ENCODE measurements at places on chromosomes 7 and 10. TPM values are rescaled to one million over a fixed set of nuclear protein-coding genes. Genes with fewer than 3 reads are reported as not detected.
A peak's percentile ranks its signal among the peaks of the same experiment; 100 is the strongest.

C10orf143 gene
- 4.3 TPM for total RNA-seq

- H3K36me3 ChIP-seq, result no peaks in the 10 kb centered on the region
- H3K27me3 ChIP-seq, result no peaks in the 10 kb centered on the region
- no peak overlapping the region for H3K4me3 ChIP-seq
- no peaks in the 10 kb centered on the region for H3K4me1 ChIP-seq
- DNase-seq, result no peak
- H3K27ac ChIP-seq, result no peak overlapping the region
These were observed 314.8 kb downstream of the HPSE2 start for GRCh38 chr10:98920807-98921206.

GRCh38 chr10:72186258-72186981 lies 29.4 kb upstream of the ANAPC16 start:
- H3K27me3 ChIP-seq, result no peaks in the 10 kb centered on the region
- DNase-seq, result no peak
- H3K36me3 ChIP-seq, result peaks cover 6% of the 10 kb centered on the region
- H3K27ac ChIP-seq, result no peak overlapping the region
- H3K4me1 ChIP-seq, result no peaks in the 10 kb centered on the region

DNA sequence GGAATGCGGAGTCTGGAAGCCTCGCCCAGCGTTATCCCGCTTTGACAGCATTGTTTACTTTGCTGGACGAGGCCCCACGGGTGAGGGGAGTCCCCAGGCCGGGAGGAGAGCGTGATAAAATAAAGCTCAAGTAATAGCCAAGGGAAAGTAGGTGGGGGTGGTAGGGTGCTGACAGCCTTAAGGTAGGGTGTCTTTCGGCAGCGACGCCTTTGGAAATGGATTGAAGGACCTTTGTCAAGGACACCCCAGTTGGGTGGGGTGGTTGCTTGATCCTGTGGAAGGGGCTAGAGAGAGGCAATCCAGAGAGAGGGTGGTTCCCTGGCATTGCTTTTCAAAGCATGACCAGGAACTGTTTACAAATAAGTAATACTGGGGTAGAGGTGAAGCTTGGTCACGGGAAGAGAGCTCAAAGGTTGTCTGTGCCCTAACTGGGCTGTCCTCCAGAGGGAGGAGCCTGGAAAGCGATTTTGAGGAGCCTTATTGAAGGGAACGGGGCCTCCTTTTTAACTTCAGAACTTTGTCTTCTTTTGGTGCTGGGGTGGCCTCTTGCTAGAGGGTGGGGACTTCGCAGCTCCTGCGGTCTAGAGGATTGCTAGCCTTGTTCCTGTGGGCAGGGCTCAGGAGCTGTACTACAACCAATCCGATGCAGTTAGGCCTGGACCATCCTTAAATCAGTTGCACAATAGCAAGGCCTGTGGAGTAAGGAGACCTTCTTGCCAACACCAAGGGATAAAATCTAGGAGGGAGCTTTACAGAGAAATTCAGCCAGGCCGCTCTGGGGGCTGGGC lies 1.3 kb downstream of the EIF4EBP2 start:
- H3K4me3 ChIP-seq, result peak overlapping the region; percentile 87
- no peaks in the 10 kb centered on the region for H3K27me3 ChIP-seq
- H3K36me3 ChIP-seq, result peaks cover 2% of the 10 kb centered on the region
- H3K27ac ChIP-seq, result peak overlapping the region; percentile 52

Measured in CD4-positive, alpha-beta T cell (primary cell).